Stimulated activated naive B cell treated with anti-CD40 and anti-IgM and Interleukin-4, amounts not matched to agents 10 μg/mL and 1 μg/mL and 100 μg/mL, for 72 hours (primary cell): ENCODE measurements at places on chromosomes 5 and 9.

GRCh38 chr9:78325343-78325742, 28.4 kb downstream of the PSAT1 start:
- no peak for DNase-seq

- DNase-seq, result no peak
Observed at GRCh38 chr5:8829323-8830029, 716.4 kb downstream of the SEMA5A start.

GRCh38 chr9:114238472-114238871, 83.1 kb downstream of the COL27A1 start:
- DNase-seq, result no peak

- DNase-seq, result no peak
Observed at GRCh38 chr5:178351221-178352034, 118.8 kb upstream of the PHYKPL start.

GRCh38 chr5:128453121-128453520, 84.9 kb downstream of the FBN2 start:
- DNase-seq, result no peak

GRCh38 chr9:74255489-74255984, 241.6 kb upstream of the RORB start:
- DNase-seq, result no peak

GRCh38 chr5:168219515-168220410, 71.7 kb upstream of the WWC1 start:
- peak; percentile 25 for DNase-seq

DNA sequence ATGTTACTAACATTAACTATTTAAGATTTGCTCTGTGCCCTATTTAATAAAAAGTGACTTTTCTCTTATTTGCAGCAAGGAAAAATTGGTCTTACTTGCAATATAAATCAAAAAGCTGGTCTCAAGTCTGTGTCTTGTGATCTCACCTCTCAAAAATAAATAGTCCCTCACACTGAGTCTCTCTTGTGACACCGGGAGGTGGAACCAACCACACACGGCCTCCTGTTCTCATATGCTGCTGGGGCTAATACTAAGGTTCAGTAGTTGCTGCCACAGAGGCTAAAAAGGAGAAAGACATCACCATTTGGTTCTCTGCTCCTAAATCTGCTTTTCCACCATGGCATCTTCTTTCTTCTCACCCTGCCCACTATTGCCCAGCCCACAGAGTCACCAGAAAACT, 175.8 kb upstream of the FTMT start:
- DNase-seq, result no peak

DNA sequence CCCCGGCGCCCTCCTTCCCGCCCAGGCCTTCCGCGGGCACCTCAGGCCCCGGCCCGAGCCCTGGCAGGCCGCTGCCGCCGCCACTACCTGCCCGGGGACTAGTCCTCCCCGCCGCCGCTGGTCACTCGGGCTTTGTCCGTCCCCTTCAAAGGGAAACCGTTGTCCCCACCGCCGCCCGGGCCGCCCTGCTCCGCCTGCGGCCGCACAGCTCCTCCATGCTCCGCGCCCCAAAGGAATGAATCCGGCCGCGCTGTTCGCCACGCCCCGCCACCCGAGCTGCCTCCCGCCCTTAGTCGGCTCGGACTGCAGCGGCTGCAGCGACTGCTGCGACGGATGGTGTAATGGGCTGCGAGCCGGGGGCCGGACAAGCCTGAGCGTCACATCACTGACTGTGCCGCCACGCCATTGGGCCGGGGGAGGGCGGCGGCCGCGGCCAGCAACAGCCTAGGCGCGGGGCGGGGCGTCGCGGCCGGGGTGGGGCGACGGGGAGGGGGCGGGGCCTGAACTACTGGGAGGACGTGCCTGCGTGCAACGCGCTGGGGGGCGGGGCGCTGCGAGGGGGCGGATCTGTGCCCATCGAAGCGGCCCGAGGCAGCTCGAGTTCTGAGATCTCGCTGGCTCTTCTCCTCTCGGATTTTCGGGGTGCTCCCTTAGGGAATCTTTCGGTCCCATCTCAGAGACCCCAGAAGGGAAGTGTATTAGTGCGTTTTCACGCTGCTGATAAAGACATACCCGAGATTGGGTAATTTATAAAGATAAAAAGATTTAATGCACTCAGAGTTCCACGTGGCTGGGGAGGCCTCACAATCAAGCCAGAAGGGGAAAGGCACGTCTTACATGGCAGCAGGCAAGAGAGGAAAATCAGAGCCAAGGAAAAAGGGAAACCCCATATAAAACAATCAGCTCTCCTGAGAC, at the start of gene FEM1C:
Gene FEM1C (minus strand): TSS at position 340 of the 915 bp plus-strand sequence. CDS start 1,282 bp downstream, outside the sequence.
- DNase-seq, result peak; percentile 95

GRCh38 chr9:16750553-16750952, 119.9 kb downstream of the BNC2 start:
- DNase-seq, result no peak

DNA sequence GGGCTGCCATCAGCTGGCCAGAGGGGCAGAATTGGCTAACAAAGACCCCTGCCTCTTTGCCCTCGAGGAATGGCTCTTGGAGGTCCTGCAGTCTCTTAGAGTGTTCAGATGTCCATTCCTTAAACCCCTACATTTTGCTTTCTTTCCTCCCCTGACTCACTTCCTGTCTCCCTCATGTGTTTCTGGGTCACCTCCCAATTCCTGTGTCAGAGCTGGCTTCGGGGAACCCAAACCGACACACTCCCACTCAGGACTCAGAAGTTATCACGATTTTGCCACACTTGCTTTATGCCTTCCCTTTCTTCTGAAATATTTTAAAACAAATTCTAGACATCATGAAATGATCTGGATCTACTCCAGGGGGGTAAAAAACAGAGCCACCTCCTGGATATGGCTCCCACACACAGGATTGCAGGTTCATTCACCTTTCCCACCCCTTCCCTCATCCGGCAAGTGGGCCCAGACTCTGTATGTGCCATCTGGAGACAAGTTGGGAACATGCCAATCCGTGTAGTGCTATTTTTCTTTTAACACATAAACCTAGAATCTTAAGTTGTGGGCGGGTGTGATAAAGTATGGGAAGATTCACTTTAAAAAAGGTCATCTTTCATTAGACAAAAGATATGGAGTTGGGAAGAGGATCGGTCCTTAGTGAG, 145.7 kb downstream of the NXNL2 start:
- DNase-seq, result no peak

- no peak for DNase-seq
Observed at GRCh38 chr9:87622923-87623322, 103.0 kb upstream of the CTSL start.

- DNase-seq, result no peak
Observed at GRCh38 chr9:77472646-77473045, 175.5 kb downstream of the GNA14 start.

GRCh38 chr9:91949946-91950664, at the start of gene ROR2:
ROR2 (minus strand) TSS chr9:91950228.
- peak; percentile 18 for DNase-seq

- no peak for DNase-seq
Observed at GRCh38 chr5:173733021-173733420, 116.6 kb upstream of the BOD1 start.

GRCh38 chr5:5231576-5231975, 91.4 kb downstream of the ADAMTS16 start:
- DNase-seq, result no peak

DNA sequence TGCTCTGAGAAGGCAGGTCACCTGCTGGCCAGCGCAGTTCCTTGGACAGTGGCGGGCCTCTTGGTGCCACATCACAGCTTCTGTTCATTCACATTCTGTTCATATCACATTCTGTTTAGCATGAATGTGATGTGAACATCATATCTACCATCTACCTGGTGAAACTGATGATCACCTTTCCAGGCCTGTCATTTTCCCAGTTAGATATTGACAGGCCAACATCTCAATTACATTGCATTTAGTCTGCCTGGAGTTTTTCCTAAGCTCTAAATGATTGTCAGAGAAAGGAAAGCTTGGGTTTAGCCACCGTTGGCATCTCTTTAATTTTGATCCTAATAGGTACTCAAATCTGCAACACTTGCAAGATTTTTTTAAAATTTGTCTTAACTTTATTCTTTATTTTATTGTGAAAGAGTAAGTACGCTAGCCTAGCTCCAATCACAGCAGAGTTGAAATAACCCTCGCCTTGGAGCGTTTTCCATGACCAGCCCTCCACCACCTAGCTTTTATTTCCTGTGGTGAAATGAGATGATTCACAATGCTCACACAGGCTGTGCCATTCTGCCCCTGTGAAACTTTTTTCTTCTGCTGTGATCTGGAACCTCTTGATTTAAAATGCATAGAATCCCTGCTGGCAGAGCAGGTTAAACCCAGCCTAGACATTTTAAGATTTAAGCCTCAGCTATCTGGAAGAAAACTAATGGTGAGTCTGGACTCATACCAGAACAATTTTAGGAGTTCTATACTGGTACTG, 225.0 kb downstream of the ESM1 start:
- DNase-seq, result no peak

DNA sequence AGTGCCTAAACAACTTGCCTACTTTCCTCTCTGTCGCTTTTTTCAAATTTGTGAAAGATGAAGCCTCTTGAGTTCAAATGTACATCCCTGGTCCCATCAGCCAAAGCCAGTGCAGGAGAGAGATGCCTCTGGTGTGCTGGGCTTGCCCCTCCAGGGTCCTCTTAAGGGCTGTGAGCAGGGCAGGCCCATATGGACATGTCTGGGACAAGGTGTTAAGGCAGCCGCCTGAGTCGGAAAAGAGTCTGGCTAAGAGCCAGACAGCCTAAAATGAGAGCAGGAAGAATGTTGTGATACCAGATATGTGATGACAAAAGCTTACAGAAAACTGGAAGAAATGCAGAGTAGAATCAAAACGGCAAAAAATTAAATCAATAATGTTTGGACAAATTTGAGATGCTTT, 72.5 kb downstream of the APTX start:
- no peak for DNase-seq

- DNase-seq, result no peak
Observed at GRCh38 chr9:5712651-5713390, 83.9 kb downstream of the RIC1 start.

- DNase-seq, result no peak
Observed at GRCh38 chr5:142888469-142889085, 118.4 kb downstream of the ARHGAP26 start.

GRCh38 chr9:79257790-79258351, 313.9 kb upstream of the TLE4 start:
- no peak for DNase-seq

DNA sequence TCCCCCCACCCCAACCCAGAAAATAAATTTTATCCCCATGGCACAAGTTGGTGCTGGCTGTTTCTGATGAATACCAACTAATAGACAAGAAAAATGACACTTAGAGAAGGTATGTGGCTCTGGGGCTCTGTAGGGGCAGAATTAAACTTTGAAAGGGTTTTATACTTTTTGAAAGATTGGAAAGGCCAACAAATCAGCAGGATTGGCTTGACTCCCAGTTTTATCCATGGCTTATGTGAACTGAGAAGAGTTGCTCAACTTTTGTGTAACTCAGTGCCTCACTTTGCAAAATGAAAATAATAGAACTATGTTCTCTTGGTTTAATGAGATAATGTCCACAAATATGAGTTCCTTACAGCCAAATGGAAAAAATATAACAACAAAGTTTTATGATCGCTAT, 288.9 kb upstream of the KIF2A start:
- no peak for DNase-seq

GRCh38 chr5:79893485-79893884, 97.6 kb downstream of the MTX3 start:
- no peak for DNase-seq

GRCh38 chr5:27158171-27158570, 119.8 kb upstream of the CDH9 start:
- DNase-seq, result no peak

GRCh38 chr5:32217886-32218396, 43.8 kb upstream of the GOLPH3 start:
- no peak for DNase-seq

DNA sequence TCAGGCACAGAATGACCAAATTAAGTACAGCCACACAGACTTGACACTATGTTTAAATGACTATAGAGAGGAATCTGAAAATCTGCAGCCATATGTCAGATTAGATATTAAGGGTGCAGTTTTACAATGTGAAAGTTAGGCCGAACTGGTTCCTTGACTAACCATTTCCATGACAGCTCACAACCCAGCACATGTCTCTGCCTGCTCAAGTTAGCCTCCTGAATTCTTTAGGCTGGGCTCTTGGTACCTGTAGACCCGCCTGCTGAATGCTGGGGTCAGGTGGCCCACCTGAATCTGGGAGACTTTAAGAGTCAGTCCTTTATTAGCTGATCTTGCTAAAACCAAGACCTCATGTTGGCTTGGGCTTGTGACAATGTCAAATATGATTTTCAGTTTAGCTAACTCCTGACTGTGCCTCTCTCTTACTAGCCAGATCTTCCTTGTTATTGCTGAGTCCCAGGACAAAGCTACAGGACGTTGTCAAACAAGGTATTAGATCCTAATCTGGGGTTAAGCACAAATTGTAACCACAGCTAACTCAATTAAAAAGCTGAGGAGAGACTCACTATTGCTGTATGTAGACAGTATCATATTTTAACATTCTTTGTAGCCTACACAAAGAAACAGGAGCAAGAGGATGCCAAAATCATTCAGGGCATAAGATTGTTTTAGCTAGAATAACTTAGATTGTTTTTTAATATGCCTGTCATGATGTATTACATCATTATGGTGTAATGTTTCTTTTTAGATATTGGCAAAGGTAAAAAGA, 490.9 kb downstream of the SEMA5A start:
- no peak for DNase-seq

DNA sequence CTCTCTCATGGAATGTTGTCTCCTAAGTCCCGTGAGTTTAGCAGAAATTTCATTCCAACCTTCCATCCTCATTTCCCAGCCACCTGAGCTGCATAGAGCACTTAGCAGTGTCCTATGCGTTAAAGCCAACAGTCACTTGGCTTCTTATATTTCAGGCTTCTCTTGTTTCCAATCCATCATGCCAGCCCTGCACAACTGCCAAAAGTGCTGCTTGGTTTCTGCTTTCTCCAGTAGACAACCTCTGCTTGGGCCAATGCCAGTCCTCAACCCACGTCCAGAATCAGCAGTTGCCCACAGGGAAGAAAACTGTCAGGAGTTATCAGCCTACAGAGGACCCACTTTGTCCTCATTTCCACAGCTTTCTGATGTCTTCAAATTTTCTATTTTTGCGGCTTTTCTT, 42.5 kb downstream of the KCNIP1 start:
- no peak for DNase-seq

GRCh38 chr9:38406476-38407186, 14.1 kb downstream of the ALDH1B1 start:
- no peak for DNase-seq

GRCh38 chr5:93053825-93054224, 527.2 kb downstream of the NR2F1-AS1 start:
- DNase-seq, result no peak

DNA sequence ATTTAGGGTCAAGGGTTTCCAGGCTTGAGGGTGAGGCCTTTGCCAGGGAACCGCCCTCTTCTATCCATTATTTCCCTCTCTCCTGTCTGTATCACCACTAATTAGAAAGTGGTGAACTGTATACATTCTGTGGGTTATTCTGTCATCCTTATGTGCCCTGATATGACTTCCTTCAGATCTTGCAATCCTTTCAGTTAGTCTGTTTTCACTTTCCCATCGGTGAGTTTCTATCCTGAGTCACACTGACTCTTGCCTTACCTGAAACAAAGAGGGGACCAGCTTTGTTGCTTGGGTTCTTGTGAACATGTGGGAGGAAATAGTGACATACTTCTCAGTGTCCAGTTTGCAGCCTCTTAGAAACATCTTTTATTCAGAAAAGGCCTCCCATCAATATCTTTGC, 205.4 kb upstream of the GHR start:
- DNase-seq, result no peak

- no peak for DNase-seq
Observed at GRCh38 chr9:126057121-126057825, 269.4 kb upstream of the MVB12B start.
